ENCODE measurements at places on chromosomes 11 and 22.

DNA sequence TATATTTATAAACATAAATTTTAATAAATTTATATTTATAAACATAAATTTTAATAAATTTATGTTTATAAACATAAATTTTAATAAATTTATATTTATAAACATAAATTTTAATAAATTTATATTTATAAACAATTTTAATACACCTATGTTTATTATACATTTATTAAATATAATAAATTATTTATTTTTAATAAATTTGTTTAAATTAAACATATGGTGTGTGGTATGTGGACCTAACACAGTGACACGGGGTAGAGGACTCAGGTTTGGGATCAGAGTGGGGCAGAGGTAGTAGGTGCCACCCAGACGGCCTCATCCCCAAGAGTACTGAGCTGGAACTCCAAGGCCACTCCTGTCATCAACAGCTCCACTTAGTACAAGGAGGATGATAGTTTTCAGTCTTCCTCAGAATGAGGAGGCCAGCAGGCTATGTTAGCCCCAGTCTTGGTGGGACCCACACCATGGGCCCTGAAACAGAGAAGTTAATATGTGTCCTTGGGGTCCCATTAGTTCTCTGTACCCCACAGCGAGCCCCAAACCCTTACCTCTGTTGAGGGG is 46.7 kb upstream of the BID start:
- no peak for DNase-seq

- no peak for DNase-seq
Observed at GRCh38 chr11:116792869-116793771, 1.4 kb upstream of the APOA5 start.

- DNase-seq = no peak
Observed at GRCh38 chr11:63652671-63653070, 18.5 kb downstream of the ATL3 start.

- DNase-seq = no peak
Observed at GRCh38 chr11:102583141-102583873, 41.8 kb downstream of the MMP20 start.

- no peak for DNase-seq
Observed at GRCh38 chr11:19478891-19479290, 233.7 kb upstream of the NAV2 start.

- DNase-seq = no peak
Observed at GRCh38 chr22:47094861-47095330, 332.4 kb downstream of the TBC1D22A start.

- DNase-seq = peak; percentile 22
Observed at GRCh38 chr11:78646564-78647185, 72.0 kb upstream of the NARS2 start.

DNA sequence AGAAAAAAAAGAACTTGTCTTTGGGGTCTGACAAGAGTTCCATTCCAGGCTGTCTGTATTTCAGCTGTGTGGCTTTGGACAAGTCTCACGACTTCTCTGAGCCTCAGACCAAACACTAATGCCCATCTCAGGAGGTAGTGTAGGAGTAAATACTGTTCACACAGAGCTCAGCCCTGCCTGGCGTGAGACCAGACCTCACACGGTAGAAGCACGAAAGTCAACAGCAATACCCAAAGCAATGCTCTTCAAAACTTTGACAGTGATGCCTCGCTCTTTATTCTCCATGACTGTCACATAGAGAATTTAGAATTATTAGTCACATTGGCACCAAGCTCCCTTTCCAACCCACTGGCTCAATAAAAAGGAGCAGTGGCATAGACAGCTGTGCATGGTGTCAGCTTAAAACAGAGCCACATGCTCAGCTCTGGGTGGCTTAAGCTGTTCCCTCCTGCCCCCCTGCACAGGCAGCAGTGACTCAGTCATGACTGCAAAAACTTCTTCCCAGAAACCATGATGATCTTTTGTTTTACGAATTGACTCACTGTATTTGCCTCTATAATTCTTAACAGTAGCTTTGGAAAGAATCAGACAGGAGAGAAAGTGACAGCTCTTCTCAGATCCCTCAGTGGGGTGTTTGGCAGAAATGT is 74.0 kb upstream of the PHF21B start:
- no peak for DNase-seq

DNA sequence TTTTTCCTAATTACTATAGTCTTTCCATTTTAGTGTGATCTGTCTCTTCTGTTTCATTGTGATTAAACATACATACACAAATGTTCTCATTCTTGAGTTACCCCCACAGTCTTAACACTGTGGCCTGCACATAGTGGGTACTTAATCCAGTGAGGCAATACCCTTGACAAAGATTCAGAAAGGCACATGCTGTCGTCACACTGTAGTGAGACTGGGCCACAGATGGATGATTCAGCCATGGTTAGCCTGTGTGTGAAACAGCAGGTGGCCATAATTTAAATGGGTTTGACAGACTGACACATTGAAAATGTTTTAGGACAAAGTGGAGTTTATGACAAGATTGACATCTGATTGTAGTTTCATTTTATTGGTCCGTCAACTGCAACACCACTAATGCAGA is 313.1 kb downstream of the C11orf87 start:
- DNase-seq = no peak

DNA sequence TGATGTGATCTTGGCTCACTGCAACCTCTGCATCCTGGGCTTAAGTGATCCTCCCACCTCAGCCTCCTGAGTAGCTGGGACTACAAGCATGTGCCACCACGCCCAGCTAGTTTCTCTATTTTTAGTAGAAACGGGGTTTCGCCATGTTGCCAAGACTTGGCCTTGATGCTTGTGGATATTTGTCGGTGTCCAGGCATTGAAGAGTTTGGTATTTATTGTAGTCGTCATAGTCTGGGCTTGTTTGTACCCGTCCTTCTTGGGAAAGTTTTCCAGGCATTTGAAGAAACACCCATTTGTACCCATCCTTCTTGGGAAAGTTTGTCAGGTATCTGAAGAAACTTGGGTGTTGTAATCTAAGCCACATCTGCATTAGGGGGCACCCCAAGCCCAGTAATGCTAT is 28.7 kb downstream of the FCHSD2 start:
- no peak for DNase-seq

- no peak for DNase-seq
Observed at GRCh38 chr22:18115906-18116371, 5.3 kb downstream of the TUBA8 start.

DNA sequence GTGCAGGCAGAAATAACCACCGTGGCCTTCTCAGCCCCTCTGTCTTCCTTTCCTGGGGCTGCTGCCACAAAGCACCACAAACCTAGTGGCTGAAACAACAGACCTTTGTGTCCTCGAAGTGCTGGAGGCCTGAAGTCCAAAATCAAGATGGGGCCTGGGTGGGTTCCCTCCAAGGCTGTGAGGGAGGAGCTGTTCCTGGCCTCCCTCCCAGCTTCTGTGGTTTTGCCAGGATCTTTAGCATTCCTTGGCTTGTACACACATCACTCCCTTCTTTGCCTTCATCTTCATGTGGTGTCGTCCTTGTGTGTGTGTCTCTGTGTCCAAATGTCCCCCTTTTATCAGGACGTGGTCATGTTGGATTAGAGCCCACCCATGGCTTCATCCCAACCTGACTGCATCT is 29.0 kb upstream of the PARVG start:
- DNase-seq = no peak

DNA sequence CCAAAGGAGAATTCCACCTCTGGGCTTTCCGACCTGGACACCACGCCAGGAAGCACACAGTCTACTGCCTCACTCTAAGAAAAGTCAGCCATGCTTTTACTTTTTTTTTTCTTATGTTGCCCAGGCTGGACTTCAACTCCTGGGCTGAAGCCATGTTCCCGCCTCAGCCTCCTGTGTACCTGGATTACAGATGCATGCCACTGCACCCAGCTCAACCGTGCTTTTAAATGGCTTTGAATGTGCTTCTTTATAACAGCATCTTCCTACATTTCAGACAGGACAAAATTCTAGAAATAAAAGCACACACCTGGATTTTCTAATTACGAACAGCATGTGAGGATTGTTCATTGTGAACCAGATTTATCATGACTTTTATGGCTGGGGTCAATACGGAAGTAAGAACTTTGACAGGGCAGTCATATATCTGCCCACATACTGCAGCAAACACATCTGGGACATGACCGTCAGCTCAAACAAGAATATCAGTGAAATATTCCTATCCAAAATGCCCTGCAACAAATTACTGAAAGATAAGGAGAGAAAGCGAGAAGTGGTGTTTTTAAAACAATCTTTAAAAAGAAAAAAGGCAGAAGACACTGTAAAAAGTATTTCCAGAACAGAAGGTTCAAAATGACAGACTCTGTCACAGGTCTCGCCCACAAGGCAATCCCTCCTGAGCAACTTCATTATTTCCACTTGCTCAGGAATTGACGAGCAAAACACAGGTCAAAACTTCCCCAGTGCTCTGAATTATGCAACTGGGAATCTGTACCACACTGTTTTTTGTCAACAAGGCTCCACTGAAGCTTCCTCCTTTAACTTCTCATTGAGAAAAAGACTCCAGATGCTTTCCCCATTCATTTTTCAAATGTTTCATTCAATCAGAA is 42.1 kb downstream of the PACSIN2 start:
- DNase-seq = no peak

DNA sequence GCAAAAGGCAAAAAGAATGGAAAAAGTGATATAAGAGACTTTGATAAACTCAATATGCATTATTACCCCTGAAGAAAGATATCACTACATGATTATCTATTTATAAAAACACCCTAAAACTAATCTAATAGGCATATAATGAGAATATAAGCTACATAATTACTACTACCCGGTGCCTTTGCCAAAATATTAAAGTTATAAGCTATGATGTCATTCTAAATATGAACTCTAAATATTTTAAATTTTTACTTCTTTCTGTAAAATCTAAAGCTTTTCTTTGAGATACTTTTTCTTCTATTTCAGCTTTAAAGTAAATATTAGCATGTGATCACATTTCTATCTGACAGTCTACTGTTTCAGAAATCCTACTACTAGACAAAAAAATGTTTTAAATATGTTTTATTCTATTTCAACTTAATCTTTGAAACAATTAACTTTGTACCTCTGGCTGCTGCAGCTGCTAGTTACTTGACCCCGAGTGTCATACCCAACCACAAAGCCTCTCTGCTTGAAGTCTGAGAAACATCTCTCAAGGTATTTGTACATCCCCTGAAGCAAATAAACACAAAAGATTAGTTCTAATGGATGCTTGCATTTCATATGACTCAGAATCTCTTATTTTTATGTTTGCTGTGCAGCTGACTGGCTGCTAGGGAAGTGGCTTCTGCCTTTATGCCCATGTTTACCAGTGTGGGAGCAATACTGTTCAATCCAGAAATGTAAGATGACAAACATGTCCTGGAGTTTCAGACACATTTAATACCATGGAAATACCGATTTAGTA is 26.8 kb downstream of the PGM2L1 start:
- DNase-seq = no peak

DNA sequence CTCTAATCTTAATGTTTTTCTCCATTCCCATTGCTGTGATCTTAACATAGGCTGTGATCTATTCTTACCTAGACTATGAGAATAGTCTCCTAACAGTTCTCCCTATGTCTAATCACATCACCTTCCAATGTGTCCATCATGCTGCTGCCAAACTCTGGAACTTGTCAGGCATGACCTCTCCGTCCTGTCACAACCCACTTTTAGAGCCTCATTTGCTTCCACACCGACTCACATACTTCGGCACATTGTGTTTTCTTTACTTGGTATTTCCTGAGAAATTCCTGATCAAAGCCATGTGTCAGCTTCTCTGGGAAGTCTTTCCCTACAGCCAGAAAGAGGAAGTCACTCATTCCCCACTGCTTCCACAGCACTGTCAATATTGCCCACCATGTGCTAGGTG is 40.5 kb upstream of the BIRC3 start:
- no peak for DNase-seq

- DNase-seq = no peak
Observed at GRCh38 chr22:19622061-19622441, 92.3 kb upstream of the SEPTIN5 start.

- no peak for DNase-seq
Observed at GRCh38 chr11:71370895-71371673, 77.1 kb downstream of the DHCR7 start.

DNA sequence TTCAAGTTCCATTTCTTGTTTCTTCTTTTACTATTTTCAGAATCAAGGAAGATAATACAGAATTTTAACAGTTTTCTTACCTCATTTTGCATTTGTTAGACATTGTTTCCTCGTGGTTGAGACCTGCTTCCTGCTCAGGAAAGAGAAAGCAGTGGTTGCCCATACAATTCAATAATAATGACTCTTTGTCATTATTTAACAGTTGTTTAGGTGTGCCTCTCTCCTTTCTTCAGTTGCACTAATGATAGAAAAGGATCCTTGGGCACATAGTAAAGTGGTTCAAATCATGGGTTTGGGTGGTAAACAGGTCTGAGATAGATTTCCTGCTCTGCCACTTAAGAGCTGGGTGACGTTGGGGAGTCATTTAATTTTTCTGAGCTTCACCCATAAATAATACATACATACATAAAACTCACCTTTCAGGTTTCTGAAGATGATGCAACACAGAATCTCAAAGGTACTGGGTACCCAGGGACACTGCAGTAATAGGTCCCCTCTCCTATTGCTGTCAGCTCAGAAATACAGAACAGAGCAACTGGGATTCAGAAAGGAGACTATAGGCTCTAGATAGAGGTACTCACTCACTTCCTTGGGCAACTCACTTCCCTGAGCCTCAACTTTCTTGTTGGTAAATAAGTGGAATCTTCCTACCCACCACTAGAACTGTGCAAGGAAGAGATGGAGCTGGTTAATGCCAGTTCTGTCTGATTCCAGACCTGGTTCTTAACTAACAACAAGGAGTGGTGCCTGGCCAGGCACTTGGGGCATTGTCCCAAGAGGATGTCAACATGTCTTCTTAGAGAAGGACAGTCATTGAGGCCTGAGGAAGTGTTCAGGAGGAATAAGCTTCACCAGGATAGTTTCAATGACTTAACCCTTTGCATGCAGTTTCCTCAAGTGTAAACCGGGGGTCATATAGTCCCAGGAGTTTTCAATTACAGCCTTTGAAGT is 34.9 kb downstream of the CD44 start:
- DNase-seq = no peak

GRCh38 chr22:48372390-48372789 is 1455.3 kb downstream of the BRD1 start:
- no peak for DNase-seq

DNA sequence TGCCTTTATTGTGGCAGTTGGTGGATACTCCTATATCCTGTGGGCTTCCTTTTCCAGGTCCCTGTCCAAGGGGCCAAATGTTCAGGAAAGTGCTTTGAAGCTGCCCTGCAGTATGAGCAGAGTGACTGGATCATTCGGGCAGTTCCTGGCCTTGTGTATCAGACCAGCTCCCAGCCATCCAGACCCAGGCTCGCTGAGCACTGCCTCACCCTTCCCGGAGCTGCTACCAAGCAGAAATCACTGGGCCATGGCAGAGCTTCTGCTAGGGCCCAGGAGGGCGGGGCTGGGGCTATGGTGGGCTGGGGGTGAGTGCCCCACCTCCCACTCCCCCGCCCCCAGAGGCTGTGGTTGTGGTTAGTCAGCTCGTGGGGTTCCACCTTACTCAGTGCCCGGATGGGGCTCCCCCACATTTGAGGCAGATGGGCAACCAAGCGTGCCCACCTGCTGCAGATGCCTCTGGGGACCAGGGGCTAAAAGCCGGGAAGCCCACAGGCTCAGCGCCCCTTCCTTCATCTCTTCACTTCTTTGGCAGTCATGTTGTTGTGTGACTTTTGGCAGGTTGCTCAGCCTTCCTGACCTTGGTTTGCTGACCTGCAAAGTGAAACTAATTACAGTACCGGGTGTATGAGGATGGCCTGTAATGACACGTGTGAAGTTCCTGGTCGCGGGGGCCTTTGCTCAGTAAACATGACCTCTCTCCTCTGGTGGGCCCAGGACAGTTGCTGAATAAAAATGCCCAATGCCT is 2.1 kb upstream of the LRRC32 start:
- DNase-seq = peak; percentile 27
